Brain microvascular endothelial cell (primary cell): ENCODE measurements at places on chromosomes 1 and 21.

GRCh38 chr1:110798691-110799256 is 74.2 kb upstream of the CD53 start:
- no peak for DNase-seq

GRCh38 chr1:38336961-38337360 is 290.4 kb upstream of the POU3F1 start:
- DNase-seq, result no peak

GRCh38 chr1:189185097-189185496 is 1292.6 kb downstream of the BRINP3 start:
- no peak for DNase-seq

- no peak for DNase-seq
Observed at GRCh38 chr1:245485996-245486395, 331.2 kb downstream of the KIF26B start.

GRCh38 chr1:234851450-234852438 is 241.8 kb upstream of the IRF2BP2 start:
- peak; percentile 33 for DNase-seq

DNA sequence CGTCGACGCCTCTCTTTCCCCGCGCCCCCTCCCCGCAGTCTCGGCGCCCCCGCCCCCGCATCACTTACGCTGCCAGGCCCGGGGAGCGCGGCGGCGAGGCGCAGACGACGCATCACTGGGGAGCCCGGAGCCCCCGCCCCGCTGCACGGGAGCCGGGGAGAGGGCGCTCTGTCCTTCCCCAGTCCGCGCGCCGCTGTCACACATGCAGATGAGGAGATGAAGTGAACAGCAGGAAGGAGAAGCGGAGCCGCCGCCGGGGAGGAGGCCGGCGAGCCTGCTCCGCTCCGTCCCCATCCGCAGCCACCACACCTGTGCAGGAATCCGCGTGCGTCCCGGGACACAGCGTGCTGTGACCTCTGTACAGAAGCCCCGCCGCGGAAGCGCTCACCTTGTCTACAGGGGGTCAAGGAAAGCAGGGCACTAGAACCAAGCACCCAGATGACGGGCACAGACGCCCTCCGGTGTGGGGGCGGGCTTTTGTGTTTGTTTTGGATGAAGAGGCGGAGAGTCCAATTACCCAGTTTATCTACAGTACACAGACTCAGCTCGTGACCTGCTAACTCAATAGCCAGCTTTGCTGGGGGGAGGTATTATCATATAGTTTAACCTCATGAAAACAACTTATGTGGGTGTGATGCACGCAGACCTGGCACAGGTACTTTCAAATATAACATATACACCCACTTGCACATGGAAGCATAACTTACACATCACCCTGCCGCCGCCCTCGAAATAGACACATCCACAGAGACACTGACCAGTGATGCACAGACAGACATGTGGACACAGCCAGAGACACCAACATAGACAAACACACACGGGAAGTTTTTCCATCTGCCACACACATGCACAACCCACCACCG is 12.4 kb downstream of the KLHDC8A start:
- DNase-seq, result no peak

DNA sequence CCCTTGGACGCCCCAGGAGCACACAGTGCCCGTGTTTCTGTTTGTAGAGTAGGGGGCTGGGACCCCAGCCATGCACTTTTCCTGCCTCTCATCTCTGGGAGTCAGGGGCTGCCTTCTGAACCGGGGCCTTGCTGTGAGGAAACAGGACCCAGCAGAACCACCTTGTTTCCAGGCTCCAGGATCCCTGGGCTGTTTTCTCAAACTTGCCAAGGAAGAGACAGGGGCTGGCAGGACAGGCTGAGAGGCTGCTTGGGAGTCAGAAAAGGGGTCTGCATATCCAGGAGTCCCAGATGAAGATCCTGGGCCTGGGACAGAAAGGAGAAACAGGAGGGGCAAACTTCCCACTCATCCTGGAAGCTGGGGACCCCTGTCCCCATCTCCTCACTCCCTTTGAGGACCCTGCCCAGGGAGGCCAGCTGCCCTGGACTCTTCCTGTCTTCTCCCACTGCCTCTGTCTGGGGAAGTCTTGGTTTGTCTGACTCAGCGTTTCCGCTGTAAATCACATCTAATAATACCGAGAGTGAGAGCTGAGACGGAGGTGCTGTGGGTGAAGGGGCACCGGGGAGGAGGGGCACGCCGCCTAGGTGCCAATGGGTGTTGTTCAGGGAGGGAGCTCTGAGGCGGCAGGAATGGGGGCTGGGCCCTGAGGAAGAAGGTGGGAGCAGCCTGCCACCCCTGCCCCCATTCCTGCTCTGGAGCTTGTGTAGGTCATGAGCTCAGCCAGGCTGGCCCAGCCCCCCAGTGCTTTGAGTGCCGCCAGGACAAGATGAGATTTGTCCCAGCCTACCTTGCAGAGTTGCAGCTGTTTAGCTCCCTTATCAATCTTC is 16.7 kb downstream of the POU3F1 start:
- peak; percentile 64 for DNase-seq

DNA sequence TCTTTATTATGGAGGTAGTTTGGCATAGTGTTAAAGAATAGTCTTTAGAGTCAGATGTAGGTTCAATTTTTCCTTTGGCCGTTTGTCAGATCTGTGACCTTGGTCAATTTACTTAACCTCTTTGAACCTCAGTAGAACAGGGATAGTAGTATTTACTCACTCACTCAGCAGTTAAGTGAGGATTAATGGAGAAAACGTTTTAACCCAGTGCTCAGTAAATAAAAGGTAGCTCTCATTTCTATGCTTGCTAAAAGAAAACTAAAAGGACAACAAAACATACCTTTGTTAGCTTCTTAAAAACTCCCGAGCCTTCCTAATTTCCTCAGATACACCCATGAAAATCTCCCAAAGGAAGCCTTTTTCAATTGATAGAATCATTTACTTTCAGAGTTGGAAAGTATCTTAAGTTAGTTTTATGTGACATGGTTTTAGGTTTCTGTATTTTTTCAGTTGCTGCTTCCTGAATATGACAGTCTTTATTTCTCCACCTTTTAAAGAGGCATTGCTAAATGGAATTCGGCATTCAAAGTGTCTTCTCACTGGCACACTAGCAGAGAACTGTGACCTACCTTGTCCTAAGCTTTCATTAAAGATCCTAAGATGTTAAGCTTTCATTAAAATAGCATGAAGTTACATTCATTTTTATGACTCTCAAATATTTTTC is 7.8 kb downstream of the ABCD3 start:
- DNase-seq, result no peak

DNA sequence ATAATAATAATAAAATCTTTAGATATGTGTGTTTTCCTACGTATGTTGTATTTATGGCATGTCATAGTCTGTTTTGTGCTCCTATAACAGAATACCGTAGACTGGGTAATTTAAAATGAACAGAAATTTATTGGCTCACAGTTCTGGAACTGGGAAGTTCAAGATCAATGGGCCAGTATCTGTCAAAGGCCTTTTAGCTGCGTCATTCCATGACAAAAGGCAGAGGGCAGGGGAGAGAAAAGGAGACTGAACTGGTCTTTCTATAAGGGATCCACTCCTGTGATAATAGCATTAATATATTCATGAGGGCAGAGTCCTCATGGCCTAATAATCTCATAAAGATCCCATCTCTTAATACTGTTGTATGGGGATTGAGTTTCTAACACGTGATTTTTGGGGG is 7.1 kb upstream of the SFT2D2 start:
- DNase-seq, result no peak

GRCh38 chr1:239155466-239156091 is 230.8 kb upstream of the CHRM3 start:
- DNase-seq, result no peak

- no peak for DNase-seq
Observed at GRCh38 chr21:17823846-17824245, 4.7 kb upstream of the C21orf91 start.

DNA sequence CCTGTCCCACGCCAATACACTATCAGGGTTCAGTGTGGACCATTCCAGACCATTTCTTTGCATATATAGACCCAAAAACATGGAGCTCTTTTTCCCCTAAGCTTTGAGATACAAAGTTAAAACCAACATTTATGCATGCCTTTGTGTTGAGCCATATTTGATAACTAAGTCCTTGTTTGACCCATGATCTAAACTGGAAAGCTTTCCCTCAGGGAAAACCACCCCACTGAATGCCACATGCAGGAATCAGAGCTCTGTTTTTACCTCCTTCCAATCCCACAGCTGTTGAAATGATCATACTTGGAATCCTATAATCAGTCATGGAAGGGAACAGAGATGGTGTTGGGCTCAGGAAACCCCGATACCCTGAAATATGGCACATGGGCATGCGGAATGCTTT is 14.8 kb upstream of the SLC45A1 start:
- peak; percentile 30 for DNase-seq

DNA sequence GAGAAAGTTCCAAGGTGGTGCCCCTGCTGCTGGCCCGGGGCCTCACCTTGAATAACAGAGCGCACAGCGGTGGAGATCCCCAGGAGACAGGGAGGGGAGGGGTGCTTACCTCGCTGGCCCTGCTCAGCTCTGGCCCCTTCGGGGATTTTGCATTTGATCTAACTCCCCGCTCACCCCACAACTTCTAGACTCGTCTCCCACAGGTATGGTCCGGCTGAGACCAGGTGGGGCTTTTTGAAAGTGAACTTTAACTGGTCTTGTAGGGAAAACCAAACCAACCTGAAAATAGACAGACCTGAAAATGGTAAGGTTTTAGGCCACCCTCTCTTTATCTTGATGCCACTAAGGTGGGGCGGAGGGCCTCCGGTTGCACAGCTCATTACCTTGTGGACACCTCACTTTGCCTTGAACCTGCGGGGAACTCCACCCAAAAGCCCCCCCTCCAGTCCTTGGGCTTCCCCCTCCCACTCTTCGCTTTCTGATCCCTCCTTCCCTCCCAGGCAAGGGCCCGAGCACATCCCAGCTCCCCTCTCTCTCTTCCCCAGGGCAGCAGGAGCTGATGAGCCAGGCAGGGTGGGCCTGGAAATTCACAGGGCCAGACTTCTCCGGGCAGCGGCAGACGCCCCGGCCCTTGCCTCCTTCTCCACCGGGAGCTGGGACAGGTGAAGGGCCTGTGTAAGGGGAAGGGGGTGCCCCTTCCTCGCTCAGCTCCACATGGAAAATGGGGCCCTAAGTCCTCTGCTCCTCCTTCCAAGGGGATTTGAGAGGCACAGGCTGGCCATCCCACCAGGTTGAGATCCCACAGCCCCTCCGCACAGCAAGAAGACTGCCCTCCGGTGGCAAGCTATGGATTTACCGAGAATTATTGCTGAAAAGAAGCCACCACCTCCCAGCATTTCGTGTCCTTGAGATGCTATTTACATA is 16.1 kb downstream of the TNFRSF8 start:
- DNase-seq, result peak; percentile 43

GRCh38 chr1:153612111-153612754 is 704 bp downstream of the S100A16 start:
- DNase-seq, result no peak

GRCh38 chr1:41020109-41020576 is 1.4 kb downstream of the SLFNL1 start:
- DNase-seq, result no peak

GRCh38 chr1:159092036-159092760 is 15.6 kb upstream of the AIM2 start:
- DNase-seq, result no peak

GRCh38 chr1:202221911-202222909 is 28.6 kb downstream of the LGR6 start:
- peak; percentile 12 for DNase-seq

DNA sequence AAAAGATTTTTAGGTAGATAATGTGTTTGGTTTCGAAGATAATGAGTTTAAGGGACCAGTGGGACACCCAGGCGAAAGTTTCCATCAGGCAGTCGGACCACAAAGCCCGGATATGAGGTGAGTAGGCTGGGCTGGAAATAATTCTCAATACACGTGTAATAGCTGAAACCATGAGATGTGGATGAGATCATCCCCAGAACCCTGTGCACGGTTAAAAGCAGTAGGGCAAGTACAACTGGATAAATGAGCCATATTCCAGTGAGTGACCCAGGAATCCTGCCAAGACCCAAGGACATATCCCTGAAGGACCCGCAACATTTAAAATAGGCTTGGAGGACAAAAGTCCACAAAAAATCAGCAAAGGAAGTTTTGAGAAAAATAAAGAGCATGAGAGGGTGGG is 21.5 kb upstream of the NHLH2 start:
- no peak for DNase-seq

GRCh38 chr1:1873186-1873585 is 17.7 kb downstream of the GNB1 start:
- no peak for DNase-seq

DNA sequence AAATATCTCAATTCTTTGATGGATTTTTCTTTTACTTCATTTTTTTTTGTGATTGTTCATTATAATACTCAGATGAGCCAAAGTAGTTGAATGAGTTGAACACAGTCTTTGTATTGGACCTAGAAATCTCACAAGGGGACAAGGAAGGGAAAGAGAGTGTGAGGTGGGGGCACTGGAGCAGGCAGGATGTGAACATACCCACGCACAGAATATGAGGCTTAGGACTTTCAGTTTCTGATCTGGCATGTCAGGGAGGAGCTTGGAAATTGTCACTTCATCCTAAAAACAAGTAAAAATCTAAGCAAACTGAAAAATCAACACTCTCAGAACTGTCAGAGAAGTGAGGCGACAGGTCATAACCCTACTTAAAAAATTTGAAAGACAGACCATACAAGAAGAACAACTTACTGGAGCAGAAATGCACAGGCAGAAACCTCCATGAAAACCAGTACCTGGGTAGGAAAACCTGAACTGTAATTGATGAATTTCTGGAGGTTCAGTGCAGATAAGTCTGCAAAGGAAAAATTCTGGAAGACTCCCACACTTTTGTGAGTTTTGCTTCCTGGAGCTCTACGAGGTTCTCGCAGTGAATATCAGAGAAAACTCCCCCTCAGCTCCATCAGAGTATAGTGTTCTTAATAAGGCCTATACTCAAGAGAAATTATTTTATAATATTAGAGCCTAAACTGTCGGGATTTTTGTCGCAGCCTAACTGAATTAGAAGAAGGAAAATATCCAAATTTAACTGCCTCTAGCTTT is 3.6 kb upstream of the PTGS2 start:
- DNase-seq, result no peak

DNA sequence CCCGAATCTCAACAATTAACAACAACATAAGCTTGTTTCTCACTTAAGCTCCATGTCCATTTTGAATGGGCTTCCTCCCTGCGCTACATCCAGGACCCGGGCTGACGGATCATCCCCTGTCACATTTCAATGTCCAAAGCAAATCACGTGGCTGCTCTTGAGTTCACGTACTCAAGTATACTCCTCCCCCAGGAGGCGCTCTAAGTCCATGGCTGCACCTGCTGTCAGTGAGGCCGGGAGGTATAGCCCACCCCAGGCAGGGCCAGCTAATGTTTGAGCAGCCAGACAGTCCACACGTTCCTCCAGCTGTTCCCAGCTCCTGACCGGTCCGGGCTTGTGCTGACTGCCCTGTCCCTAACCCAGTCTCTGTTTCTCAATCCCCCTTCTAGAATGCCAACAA is 220.8 kb downstream of the SLC35F3 start:
- DNase-seq, result no peak

GRCh38 chr1:219666242-219666641 is 53.3 kb upstream of the ZC3H11B start:
- peak; percentile 20 for DNase-seq

- no peak for DNase-seq
Observed at GRCh38 chr1:30749691-30750583, 7.6 kb downstream of the LAPTM5 start.

- DNase-seq, result no peak
Observed at GRCh38 chr1:30374400-30375070, 348.9 kb downstream of the MATN1 start.
